ENCODE measurements at places on chromosomes 11 and 22. TPM values are rescaled to one million over a fixed set of nuclear protein-coding genes. Genes with fewer than 3 reads are reported as not detected.

DNA sequence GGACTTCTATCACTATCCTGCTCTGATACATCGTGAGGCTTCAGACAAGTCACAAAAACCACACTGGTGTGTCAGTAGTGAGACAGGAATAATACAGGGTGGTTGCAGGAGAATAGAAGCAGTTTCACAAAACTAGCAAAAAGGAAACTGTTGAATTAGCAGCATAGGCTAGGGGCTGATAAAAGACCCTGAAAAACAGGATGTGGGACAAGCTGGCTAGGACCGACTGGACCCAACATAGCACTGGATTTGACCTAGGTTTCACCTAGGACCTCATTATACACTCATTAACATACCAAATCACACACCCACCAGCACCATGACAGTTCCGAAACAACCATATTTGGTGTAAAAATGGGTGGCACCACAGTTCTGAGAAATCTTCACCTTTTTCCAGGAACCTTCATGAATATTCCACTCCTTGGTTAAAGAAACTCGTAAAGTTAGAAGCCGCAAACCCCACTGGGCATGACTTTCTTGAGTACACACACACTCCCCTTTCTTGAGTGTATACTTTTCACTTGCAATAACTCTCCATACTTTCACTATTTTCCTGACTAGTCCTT lies 76.2 kb downstream of the SLC1A2 start:
- DNase-seq = no peak

Gene MYO7A
- total RNA-seq = 0.05 TPM

Gene MRE11
- total RNA-seq = 27.0 TPM

DNA sequence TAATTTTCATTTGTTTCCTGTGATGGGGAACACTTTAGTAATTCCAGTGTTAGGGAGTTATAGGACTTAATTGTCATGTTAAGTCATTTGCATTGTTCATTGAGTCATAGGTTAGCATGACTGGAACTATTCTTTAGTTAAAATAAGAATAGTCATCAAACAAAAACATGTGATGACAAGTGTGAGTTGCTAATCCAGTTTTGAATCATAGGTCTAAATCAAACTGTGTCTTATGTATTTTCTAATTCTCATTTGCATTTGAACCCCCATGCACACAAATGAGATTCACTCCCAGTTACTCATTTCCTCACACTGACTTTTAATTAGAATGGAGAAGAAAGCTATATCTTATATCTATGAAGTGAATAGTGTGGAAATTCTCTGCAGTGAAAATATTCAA lies 405.6 kb downstream of the LRRC4C start:
- no peak for DNase-seq

- DNase-seq = no peak
Measured at GRCh38 chr11:17600316-17601255, 53.5 kb downstream of the OTOG start.

Gene TRPM5
- total RNA-seq = not detected

DNA sequence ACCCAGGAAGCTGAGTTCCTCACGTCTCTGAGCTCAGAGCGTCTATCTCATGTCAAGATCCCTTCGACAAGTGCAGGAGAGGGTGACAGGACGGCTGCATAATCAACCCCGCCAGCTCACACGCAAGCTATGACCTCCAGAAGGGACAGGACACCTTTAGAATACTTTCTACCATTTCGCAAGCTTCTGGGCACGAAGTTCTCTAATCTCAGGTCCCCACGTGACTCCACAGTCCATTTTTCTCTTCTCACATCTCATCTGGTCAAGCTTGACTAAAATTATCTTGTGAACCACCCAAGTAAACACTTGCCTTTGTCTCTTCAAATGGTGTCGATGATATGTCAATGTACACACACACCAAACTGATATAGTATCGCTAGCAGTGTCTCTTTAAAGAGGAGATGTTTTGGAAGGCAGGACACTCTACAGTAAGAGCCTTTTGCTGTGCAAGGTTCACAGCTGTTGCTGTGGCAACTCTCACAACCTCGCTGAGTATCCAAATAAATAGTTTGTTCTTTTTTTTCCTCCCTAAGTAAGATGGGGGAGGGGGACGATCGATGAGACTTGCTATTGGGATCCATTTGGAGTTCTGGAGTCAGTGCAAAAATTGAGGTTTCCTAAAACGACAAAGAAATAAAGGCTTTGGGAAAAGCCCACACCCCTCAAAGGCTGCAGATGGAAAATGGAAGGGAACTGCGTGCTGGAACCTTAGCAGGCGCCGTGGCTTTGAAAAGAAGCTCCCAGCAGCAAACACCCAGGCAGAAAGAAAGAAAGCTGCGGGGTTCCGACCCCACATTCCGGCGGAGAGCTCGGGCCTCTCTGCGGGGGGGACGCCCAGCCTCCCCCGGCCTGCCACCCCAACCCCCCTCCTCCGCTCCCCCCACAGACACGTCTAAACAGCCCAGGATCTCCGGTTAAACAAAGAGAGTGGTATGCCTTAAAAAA lies 215.4 kb upstream of the UBASH3B start:
- no peak for DNase-seq
